NCI-H460 (cell line): ENCODE measurements at places on chromosomes 16 and 17.
A peak's percentile ranks its signal among the peaks of the same experiment; 100 is the strongest.

DNA sequence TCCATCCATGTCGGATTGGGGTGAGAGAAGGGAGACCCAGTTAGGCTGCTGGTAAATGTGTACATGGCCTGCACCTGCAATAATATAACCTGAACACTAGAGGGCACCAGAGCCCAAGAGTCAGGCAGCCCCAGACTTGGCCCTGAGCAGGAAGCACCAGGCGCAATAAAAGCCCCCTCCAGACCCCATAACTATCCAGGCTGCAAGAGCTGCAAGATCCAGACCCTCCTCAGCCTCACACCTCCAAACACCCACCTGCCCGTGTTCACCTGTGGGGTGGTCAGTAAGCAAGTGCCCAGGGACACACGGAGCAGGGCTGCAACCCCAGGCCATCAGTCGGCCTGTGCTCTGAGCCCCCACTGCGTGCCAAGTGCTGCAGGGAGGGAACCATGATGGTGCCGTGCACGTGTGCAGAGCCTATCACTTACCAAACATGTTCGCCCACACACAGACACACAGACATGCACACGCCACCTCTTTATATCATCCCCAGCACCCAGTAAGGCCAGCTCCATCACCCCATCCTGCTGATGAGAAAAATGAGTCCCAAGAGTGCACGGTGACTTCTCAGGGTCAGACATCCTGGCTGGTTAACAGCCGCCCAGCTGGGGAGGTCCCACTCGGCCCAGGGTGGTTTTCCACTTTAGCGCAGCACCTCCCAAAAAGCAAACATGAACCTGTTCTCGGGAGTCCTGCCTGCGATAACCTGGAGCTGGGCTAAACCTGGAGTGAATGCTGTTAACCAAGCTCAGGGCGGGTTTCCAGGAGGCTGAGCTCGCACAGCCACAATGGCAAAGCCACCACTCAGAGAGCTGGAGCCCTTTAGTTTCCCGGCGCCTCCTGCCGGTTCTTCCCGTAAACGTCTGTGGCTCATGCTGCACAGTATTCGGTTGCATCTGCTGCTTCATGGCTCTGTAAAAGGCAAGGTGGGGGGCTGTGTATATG lies 439.8 kb downstream of the SOX9 start:
- DNase-seq: peak; percentile 41

DNA sequence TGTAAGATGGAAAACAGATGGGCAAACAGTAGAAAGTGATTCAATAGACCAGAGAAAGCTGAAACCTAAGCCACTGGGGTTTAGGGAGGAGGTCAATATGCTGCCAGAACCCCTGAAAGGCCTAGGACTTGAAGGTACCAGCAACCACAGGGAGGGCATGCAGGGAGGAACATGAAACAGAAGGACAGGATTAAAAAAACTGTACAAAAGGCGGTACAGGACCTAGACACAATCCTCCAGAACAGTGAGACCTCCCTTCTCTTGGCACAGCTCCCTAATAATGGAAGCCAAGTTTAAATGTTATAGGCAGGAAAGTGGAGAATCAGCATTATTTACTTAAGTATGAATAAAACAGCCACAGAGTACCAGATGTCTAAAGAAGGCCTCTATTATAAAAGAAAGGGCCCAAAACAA lies 105.5 kb downstream of the SPAG9 start:
- DNase-seq: no peak

DNA sequence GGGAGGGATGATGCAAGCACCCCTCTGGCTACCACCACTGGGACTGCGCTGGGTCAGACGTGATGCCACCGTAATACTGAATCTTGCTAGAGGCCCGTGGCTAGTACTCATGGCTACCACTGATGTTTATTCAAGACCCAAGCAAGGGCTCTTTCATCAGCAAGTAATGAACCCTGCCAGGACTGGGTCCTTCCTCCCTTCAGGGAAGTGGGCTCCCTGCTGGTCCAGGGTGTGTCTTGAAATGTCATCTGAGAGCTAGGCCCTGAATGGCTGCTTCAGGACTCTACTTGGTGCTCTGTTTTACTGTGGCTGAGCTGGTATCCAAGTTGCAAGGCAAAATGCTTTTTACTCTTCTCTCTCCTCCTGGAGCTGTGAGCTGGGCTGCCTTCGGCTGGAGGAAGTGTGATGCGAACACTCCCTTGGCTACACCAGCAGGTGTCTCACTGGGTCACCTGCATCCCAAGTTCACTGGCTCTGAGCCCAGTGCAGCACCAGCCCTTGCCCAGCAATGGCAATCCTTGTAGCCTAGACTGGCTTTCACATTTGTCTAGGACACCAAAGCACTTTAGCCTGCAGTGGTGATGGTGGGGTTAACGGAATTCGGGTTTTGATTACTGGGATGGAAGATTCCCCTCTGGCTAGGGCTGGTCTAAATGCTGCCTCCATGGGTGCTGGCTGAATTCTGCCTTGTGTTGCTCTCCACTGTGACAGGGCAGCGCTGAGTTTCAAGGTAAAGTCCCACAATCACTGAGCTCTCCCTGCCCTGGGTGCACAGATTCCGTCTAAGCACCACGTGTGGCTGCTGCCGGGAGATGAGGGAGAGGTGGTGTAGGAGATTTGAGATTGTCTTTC lies 98.6 kb downstream of the USP22 start:
- no peak for DNase-seq

DNA sequence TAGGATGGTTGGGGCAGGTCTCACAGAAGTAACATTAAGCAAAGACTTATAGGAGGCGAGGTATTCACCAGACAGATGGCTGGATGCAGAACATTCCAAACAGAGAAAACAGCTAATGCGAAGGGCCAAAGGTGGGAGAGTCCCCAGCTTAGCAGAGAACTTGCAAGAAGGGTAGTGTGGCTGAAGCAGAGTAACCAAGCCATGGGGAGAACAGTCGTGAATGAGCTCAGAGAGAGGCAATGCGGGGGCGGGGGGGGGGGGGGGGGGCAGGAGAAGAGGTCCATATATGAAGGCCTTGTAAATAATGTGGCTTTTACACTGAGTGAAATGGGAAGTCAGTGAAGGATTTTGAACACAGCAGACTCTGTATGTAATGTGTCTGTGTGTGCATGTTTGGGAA lies 81.3 kb downstream of the SMG6 start:
- no peak for DNase-seq

GRCh38 chr16:57194512-57194911 lies 8.4 kb downstream of the RSPRY1 start:
- DNase-seq: peak; percentile 90

GRCh38 chr17:75854881-75855309 lies 240 bp downstream of the WBP2 start:
- DNase-seq: no peak

DNA sequence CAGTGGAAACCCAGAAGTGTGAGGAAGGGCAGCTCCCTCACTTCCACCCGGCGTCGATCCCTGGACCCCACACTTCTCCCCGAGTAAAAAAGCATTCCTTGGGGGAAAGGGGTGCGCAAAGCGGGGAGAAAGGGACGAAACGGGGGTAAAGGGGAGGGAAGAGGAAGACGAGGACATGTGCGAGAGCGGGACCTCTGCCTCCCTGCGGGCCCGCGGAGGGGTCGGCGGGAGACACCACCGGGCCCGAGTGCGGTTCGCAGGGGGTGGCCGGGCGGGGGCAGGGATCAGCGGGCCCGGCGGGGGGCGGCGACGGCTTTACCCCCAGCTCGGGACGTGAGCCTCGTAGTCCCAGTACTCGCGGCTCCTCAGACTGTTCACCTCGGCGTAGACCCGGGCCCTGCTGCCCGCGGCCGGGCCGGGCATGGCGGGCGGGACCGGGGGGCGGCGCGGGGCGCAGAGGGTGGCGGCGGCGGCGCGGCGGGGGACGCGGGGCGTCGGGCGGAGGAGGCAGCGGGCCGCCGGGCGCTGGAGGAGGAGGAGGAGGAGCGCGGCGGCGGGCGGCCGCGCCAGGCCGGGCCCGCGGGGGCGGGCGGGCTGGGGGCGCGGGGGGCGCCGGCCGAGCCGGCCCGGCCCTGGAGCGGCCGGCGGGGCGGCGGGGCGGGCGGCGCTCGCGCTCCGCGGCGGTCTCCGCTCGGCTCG lies 443 bp downstream of the CSNK2A2 start:
- no peak for DNase-seq

- DNase-seq: no peak
Measured at GRCh38 chr16:20857281-20857680, 42.9 kb downstream of the DCUN1D3 start.

DNA sequence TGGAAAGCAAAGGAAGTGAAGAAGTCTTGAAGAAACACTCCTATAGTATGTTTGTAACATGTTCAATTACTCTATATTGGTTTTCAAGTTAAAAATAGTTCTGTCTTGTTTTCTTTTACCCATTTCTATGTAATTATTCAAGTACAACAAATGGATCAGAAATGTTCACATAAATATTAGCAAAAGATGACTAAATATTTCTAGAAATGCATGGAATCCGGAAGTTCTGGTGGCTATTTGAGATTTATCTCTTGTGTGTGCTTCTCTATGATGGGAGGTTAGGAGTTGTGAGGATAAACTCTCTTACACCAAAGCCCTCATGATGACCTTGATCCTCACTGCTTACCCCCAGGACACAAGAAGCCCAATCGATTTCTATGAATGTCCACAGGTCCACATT lies 237.5 kb downstream of the CDH8 start:
- no peak for DNase-seq

- no peak for DNase-seq
Measured at GRCh38 chr17:2062571-2063183, 7.8 kb downstream of the HIC1 start.

GRCh38 chr17:29443041-29443739 lies 53.0 kb downstream of the TAOK1 start:
- DNase-seq: no peak

- no peak for DNase-seq
Measured at GRCh38 chr17:32882734-32883133, 5.8 kb upstream of the MYO1D start.

DNA sequence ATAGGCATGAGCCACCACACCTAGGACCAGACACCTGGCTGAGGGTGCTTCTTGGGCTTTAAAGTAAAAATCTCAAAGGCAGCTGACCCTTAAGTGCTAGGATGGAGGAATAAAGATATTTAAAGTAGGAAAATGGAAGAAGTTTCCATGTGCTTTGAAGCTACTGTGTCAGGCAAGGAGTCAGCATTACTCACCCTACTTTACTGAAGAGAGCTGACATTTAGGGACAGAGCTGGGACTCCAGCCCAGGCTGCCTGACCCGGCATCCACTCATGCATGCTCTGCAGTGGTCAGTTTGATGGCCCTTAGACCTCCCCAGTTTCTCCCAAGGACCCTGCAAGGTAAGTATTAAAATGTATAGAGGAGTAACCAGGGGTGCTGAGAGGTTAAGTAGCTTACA lies 124.7 kb upstream of the PLCG2 start:
- DNase-seq: no peak

DNA sequence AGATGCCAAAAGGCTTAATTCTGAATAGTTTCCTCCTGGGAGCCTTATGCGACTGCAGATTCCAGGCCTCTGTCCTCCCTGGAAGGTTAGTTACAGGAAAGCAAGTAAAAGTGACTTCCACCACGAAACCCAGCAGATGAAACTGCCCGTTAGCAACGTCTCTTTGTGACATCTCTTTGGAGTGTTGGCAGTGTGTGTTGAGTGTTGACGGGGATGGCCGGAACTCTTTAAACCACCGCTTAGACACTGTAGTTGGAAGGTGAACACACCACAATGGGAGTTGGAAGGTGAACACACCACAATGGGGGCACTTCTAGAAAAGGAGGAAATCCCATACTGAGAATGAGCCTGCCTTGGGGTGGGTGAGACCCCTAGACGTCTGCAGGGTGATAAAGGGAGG lies 858 bp downstream of the SKAP1 start:
- no peak for DNase-seq

DNA sequence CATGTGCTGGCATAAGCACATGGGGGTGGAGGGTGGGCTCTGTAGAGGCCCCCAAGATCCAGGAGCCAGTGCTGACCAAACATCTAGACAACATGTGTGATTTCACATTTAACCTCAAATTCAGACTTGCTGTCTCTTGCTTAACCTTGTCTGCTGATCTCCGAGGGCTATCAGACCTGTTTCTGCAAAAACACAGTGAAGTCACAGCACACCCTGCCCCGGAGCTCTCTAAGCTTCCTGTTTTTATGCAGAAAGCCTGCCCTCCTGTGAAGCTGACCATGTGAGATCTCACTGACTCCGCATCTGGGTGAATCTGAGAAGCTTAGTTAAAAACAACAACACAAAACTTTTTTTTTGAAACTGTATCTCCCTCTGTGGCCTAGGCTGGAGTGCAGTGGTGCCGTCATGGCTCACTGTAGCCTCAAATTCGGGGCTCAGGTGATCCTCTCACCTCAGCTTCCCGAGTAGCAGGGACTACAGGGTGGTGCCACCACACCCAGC lies 6.6 kb upstream of the DPEP2 start:
- no peak for DNase-seq

GRCh38 chr16:25721439-25721838 lies 29.7 kb downstream of the HS3ST4 start:
- no peak for DNase-seq

- peak; percentile 82 for DNase-seq
Measured at GRCh38 chr17:40358323-40359038, 6.1 kb downstream of the GJD3 start.

DNA sequence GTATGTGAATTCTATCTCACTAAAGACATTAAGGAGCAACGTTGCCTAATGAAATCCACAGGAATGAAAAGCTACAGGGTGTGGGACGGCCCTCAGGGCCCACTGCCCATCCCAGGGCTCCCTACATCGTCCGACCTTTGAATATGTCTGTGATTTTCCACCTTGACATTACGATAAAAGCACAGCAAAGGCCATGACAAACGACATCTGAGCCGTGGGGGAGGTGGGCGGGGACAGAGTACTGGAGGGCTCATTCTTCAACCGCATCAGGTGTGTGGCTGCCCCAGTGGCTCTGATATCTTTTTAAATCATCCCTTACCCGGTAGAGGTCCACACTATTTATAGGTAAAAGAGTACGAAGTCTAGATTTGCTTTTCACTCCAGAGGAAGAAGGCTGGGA lies 35.1 kb downstream of the LMF1 start:
- DNase-seq: no peak

GRCh38 chr16:11395008-11395948 lies 50.0 kb downstream of the RMI2 start:
- no peak for DNase-seq

- no peak for DNase-seq
Measured at GRCh38 chr16:85624646-85625045, 11.5 kb downstream of the GSE1 start.

GRCh38 chr17:81924557-81925532 lies 2.7 kb downstream of the MAFG start:
- DNase-seq: no peak

- no peak for DNase-seq
Measured at GRCh38 chr17:2708585-2709182, 2.9 kb downstream of the CLUH start.
